ENCODE measurements at places on chromosomes 2 and 18. TPM values are rescaled to one million over a fixed set of nuclear protein-coding genes. Genes with fewer than 3 reads are reported as not detected.

GRCh38 chr2:190545555-190546385 is 11.2 kb upstream of the NEMP2 start:
- no peak for DNase-seq

DNA sequence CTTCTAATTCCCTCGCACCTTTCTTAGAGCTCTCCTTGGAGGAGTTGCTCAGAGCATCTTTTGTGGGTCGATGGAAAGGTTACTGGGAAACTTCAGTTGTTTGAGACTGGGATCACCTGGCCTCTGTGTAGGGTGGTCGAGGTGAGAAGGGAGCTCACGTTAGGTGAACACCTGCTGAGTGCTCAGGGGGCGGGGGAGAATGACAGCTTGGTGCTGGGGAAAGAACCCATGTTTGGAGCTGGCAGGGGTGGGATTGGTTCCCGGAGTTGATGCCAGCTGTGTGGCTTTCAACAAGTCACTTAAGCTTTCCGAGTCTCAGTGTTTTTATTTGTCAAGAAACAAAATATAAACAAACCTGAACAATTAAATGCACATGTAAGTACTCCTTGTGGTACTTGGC is 122.3 kb downstream of the GLI2 start:
- no peak for DNase-seq

DNA sequence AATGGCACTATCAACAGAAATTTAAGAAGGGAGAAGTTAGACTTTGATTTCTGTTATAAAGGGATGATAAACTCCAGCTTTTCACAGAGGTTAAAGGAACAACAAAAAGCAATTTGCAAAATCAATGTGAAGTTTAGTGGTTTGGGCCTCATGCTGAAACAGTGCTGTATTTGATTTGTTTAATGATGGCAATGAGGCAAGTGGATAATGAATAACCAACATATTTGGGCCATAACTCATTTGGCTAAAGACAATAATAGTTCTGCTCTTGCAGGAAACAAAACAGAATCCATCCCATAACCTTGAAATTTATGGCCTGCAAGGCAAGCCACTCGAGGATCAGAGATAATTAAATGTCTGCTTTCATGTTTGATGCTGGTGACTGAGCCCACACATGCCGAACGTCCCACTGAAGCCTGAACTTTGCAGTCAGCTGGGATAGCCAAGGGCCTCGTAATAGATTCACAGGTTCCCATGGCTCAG is 56.5 kb downstream of the TPGS2 start:
- no peak for DNase-seq

DNA sequence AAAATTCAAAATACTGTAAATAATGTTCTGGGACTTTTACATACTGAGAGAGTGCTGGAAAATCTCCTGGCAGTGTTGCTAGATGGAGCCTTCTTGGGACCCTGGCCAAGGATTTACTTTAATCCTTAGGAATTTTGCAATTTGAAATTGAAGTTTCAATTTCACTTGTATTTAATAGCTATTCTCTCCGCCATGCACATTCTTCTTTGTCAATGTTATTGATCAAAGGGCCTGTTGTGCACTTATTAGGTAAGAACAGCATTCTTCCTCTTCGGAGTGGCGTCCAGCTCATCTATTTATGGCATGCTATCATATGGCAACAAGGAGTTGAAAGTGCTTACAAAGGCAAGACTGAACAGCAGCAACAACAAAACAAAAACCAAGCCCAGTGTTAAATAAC is 40.1 kb upstream of the SOS1 start:
- DNase-seq, result no peak

- DNase-seq, result no peak
Observed at GRCh38 chr18:57188851-57189557, 42.1 kb downstream of the BOD1L2 start.

- DNase-seq, result no peak
Observed at GRCh38 chr2:239540174-239540573, 139.4 kb upstream of the HDAC4 start.

- no peak for DNase-seq
Observed at GRCh38 chr18:13323186-13323585, 104.6 kb downstream of the LDLRAD4 start.

- no peak for DNase-seq
Observed at GRCh38 chr2:12588986-12589385, 127.8 kb upstream of the TRIB2 start.

DNA sequence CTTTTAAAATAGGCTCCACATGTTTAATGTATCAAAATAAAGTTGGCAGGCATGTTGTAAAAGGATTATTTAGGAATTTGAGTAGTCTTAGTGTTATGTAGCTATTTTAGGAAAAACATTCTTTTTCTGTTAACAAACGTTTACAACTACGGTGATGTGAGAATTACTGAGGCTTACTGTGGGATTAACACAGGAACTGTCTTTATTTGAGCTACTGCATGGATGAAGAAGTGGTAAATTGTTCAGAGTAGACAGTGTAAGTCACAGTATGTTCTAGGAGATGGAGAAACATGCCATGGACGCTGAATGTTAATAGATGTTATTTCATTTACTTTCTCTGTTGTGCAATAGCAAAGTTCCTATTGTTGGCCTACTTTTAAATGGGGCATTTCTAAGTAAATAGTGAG is 1.6 kb downstream of the PPM1B start:
- DNase-seq, result no peak

DNA sequence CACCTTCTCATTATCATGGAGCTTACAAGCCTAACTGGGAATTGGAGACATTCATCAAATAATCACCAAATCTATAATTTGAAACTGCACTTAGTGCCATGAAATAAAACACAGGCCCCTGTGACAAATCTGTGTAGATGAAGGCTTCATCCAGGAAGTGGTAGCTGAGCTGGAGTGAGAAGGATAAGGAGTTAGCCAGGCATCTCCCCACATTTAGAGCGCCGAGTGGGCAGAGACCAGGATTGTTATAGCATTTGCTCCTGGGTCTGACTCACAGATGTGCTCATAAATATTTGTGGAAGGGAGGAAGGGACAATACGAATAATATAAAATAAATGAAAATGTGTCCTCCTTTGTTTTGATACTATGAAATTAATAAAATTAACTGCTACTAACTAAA is 2.5 kb upstream of the MAT2A start:
- DNase-seq, result peak; percentile 77

- no peak for DNase-seq
Observed at GRCh38 chr2:173997269-173997668, 32.1 kb upstream of the SP3 start.

DNA sequence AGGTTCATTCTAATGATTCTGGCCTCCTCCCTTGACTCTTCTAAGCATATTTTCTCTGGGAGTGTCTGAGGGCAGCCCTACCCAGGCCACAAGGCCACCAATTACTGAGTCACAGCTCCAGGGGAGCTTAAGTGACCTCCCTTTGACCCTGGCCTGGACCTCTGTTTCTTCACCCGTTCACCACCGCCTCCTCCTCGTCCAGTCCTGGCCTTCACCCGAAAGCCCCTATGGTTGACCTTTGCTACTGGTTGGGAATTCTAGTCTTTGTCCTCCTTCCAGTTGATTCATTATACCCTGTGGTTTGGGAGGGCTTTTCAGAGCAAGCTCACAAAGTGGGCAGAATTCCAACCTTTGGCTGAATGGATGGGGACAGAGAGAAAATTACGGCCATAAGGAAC is 72.6 kb downstream of the NRP2 start:
- peak; percentile 93 for DNase-seq

DNA sequence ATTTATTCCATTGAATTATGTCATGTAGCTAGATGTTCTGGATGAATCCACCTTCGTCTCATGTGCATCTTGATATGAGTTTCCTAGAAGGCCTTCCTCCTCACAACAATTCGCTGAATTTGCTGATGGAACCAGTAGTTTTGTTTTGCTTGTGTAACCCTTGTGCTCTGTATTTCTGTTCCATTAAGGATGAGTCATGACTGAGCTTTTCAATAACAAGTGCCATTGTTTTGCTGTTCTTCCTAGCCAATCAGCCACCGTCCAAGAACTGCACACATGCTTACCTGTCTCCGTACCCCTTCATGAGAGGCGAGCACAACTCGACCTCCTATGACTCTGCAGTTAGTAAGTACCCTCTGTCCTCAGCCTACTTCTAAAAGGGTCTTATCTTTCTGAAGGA is 2.3 kb downstream of the TMEM182 start:
- no peak for DNase-seq

DNA sequence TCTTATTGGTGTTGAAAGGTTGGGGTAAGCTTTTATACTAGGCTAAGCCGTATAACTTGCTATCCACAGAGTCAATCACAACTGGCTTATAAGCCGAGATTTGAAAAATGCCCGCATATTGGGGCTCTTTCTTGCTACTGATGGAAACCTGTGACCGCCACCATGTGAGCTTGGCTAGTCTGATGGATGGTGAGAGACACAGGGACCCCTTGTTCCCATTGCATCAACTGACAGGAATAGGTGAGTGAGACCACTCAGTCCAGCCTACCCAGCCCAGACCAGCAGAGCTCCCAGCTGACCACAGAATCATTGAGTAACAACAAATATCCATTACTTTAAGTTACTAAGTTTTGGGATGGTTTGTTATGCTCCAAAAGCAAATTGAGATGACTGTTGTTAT is 676.4 kb upstream of the HS6ST1 start:
- DNase-seq, result no peak

- no peak for DNase-seq
Observed at GRCh38 chr2:211495339-211495738, 938.9 kb downstream of the CPS1 start.

- peak; percentile 94 for DNase-seq
Observed at GRCh38 chr2:33321236-33321771, 155.1 kb upstream of the RASGRP3 start.

The POTEI gene
- total RNA-seq, result not detected

The UCN gene
- 0.48 TPM for total RNA-seq

The LRATD1 gene
- total RNA-seq, result 0.12 TPM

The ASXL3 gene
- not detected for total RNA-seq

The REG3A gene
- total RNA-seq, result not detected

The IL1RL1 gene
- total RNA-seq, result 0.10 TPM

The ANO7 gene
- total RNA-seq, result 0.72 TPM

The CYBRD1 gene
- 139 TPM for total RNA-seq

Data from RPMI7951 (cell line).